MG63 (cell line): ENCODE measurements at places on chromosomes 3 and 15. TPM values are rescaled to one million over a fixed set of nuclear protein-coding genes. Genes with fewer than 3 reads are reported as not detected.

GRCh38 chr15:101570241-101570640, 80.7 kb upstream of the PCSK6 start:
- no peak for DNase-seq

MAGI1 gene
- total RNA-seq = 3.4 and 3.7 TPM in 2 replicates

ATP13A4 gene
- not detected in 2 replicates for total RNA-seq

MEGF11 gene
- total RNA-seq = 0.10 TPM in 1 of 2 replicates, not detected in the other

- DNase-seq = no peak
These were observed 45.0 kb downstream of the MED12L start for GRCh38 chr3:151130428-151130827.

UBAP1L gene
- 0.43 and 1.0 TPM in 2 replicates for total RNA-seq

OXTR gene
- total RNA-seq = 0.03 and 0.15 TPM in 2 replicates

DNA sequence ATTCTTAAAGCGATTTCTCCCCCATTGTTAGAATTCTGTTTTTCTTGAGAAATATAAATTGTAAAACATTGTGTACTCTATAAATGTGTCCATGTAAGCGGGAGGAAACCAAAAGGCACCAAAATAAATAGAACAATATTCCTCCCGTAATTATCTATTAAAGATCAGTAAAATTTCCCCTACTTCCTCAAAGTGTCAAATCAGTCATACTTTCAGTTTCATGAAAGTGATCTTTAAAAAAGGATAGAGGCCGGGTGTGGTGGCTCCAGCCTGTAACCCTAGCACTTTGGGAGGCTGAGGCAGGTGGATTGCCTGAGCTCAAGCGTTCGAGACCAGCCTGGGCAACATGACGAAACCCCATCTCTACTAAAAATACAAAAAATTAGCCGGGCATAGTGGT, 278.9 kb downstream of the MECOM start:
- no peak for DNase-seq

- no peak for DNase-seq
These were observed 57.7 kb upstream of the AADACL2 start for GRCh38 chr3:151675858-151676615.

DNA sequence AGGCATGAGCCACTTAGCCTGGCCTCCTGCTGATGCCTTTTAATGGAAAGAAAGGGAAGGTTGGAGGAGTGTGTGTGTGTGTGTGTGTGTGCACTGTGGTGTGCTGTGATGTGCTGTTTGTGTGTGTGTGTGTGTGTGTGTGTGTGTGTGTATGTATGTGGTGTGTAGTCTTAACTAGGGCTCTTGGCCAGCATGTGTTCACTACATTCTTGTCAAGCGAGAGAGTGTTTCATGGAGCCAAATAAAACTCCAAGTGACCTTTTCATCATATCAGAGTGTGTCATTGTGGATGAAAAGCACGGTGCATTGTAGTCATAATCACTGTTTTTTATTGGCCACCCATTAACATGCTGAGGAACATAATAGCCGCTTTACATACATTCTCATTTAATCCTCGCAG, 30.8 kb upstream of the BHLHE40 start:
- DNase-seq = no peak

DNA sequence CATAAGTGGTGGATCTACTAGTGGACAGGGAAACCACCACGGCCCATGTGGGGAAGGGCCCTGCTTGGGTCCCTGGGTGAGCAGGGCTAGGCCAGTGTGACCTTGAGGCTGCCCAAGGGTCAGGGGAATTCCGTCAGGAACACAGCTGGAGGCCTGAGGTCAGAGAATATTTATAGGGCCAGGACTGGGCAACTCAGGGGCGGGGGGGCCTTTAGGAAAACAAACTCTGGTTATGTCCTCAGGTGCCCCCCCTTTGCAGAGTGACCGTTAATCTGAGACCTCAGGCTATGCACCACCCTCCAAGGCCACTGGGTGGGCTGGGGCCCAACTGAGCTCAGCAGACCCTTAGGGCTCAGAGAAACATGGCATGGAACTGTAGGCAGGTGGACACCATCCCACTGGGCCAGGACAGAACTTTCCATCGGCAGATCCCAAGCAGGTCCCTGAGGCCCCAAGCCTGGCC, 2.5 kb downstream of the TWF2 start:
- no peak for DNase-seq

- no peak for DNase-seq
These were observed 2.1 kb downstream of the EPHB1 start for GRCh38 chr3:134797057-134797740.

- DNase-seq = peak; percentile 38
These were observed 97.8 kb downstream of the SQOR start for GRCh38 chr15:45732662-45733061.

DNA sequence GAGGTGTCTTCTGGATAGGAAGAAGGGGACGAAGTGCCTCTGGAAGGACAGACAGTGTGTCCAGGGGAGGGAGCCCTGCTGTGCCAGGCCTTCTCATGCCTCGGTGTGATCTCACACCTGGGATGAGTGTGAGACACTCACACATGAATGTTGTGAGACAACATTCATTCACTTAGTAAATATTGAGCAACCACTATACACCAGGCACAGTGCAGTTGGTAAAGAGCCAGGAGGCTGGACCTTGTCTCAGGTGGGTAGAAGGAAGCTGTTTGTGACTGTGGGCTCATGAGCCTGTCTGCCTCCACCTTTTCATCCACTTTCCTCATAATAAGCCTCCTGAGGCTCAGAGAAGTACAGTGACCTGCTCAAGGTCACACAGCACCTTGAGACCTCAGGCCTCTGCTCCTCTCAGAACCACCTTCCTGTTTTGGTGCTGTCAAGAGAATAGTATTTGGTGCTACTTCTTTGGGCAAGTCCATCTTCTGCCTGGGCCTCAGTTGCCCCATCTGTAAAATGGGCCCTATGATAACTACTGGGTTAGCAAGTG, 20.9 kb downstream of the SLC6A6 start:
- no peak for DNase-seq

SLC51A gene
- not detected in 2 replicates for total RNA-seq

DNA sequence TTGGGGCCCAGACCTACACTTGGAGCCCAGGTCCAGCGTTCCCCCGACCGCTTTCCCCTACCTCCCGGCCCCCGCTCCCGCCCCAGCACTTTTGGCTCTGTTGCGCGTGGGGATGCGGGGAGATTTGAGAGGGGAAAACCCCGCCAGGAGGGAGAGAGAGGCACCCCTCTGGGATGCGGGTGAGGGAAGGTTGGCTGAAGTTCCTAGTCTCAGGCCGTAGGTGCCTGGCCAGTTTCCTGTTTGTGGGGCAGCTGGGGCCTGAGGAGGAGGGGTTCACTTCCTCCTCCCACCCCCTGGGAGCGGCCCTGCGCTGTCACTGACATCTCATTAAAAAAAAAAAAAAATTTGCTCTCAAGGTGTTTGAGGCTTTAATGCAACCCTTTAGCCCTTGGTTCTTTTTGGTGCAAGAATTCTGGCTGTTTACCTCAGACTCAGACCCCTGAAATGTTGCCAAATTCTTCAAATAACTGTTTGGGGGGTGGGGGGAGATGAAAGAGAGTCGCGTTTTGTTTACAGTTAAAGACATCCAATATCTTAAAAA, 2.6 kb downstream of the FAM43A start:
- DNase-seq = peak; percentile 62

EFCC1 gene
- not detected in 2 replicates for total RNA-seq

- DNase-seq = peak; percentile 5
These were observed 457.3 kb upstream of the KCNMB2 start for GRCh38 chr3:178078953-178079352.

RPL4 gene
- total RNA-seq = 9,593 and 13,354 TPM in 2 replicates

DNA sequence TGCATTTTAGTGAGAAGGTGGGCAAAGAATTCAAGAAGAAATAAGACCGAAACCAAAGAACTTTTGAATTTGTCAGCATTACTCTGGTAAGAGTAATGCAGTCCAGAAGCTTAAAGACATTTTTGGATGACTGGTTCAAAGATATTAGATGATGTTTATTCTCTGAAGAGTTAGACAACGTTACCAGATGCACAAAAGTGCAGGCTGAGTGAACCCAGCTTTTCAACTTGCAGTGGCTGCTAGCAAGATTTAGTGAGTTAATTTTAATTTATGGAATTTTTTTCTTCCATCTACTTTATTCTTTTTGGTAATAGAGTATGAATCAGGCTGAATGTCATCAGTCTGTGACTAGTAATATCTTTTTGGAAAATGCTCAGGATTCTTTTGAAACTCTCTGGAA, 267.3 kb upstream of the AZI2 start:
- no peak for DNase-seq

HTR3E gene
- not detected in 2 replicates for total RNA-seq

GRCh38 chr3:39158148-39158715, 4.8 kb upstream of the CSRNP1 start:
- no peak for DNase-seq

NEDD4 gene
- total RNA-seq = 9.9 and 78.4 TPM in 2 replicates

VGLL3 gene
- total RNA-seq = 11.7 and 13.4 TPM in 2 replicates

- DNase-seq = no peak
These were observed 42.4 kb downstream of the ARRDC4 start for GRCh38 chr15:98002866-98003265.

DNA sequence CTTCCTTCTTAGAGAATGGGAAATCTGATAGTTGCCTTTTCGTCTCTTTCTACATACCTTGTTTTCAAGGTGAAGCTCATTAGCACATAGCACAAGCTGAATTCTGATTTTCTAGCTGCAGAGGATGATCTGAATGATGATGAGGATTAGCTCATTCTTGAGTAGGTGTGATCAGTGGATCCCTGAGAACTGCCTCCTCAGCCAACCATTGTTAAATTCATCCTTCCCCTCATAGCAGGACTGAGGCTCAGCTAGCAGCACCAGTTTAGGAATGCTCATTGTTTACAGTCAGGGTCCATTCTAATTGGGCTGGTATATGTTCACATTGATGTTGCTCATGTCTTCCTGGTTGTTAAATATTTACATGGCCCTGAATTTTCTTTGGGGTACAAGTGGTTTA, 299.9 kb upstream of the MME start:
- DNase-seq = no peak

SHQ1 gene
- 17.7 and 32.4 TPM in 2 replicates for total RNA-seq

DNA sequence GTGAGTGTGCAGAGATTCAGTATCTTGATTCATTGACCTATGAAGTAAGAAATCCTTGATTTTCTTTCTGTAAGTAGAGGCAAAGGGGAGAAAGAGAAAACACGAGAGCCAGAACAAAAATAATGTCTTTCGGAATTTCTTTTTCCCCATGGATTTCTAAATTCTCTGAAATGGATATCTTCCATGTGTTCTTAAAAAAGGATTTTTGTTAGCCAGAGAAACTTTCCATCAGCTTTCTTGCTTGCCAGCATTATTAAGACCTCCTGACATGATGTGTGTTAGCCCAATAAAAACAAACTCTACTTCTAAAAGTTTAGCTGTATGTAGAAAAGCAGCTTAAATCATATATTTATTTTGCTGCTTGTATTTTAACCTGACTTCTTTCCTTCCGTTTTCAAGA, 122.3 kb upstream of the AADACL2 start:
- no peak for DNase-seq

RARRES1 gene
- not detected in 2 replicates for total RNA-seq

- no peak for DNase-seq
These were observed 23.7 kb upstream of the FAM98B start for GRCh38 chr15:38430106-38430760.

- DNase-seq = no peak
These were observed 871.8 kb upstream of the NR2F2 start for GRCh38 chr15:95458721-95459120.

- no peak for DNase-seq
These were observed 32.5 kb upstream of the MINAR1 start for GRCh38 chr15:79399606-79400005.

TRIM42 gene
- total RNA-seq = not detected in 2 replicates

GRCh38 chr3:11580645-11581044, 63.1 kb downstream of the VGLL4 start:
- DNase-seq = no peak

GRCh38 chr15:97874139-97874538, 86.4 kb upstream of the ARRDC4 start:
- no peak for DNase-seq

DNA sequence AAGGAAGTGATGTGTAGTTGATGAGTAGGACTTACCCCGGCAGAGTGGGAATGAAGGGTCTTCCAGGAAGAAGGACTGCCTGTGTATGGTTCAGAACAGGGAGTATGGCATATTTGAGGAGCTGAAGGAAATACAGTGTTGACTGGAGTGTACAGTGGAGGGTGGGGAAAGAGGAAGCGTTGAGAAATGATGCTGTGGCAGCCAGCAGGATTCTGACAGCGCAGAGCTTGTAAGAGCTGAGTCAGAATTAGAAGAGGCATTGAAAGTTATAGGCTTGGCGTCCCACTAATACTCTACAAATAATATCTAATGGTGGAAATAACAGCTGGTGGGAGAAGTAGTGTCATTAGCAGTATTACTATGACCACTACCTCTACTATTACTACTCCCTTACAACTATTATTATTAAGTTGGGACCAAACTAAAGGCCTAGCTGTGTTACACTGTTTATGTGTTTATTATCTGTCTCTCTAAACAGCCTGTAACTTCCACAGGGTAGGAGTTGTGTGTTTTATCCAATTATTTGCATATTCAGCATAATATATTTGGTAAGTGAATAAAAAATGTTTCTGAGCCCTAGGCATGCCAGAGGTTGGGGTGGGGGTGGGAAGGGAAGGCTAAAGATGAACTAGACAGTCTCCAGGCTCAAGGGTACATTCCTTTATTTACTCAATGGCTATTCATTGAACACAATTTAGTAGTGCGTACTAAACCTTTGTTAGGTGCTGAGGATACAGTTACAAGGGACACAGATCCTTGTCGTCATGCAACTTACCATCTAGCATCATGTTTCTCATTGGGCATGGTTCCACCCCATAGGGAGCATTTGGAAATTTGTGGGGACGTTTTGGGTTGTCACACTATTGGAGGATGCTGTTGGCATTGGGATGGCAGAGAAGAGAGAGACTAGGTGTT, 428.8 kb upstream of the ONECUT1 start:
- no peak for DNase-seq

- DNase-seq = no peak
These were observed 82.2 kb downstream of the KLF15 start for GRCh38 chr3:126274735-126275619.

GRCh38 chr3:1406250-1406649, 313.4 kb downstream of the CNTN6 start:
- DNase-seq = no peak

GPR160 gene
- total RNA-seq = 1.3 and 4.3 TPM in 2 replicates
